ENCODE measurements at places on chromosomes 1 and 21. TPM values are rescaled to one million over a fixed set of nuclear protein-coding genes. Genes with fewer than 3 reads are reported as not detected.

NR5A2 gene
- total RNA-seq = 4.2 TPM

WNT4 gene
- total RNA-seq = 3.1 TPM

ZMYM4 gene
- total RNA-seq = 53.2 TPM

MNDA gene
- total RNA-seq = 4.7 TPM

LEMD1 gene
- total RNA-seq = not detected

TEX38 gene
- not detected for total RNA-seq

B3GALNT2 gene
- 48.5 TPM for total RNA-seq

CELF3 gene
- under 0.01 TPM for total RNA-seq

IARS2 gene
- total RNA-seq = 78.3 TPM

DYRK1A gene
- 104 TPM for total RNA-seq

RAB3GAP2 gene
- total RNA-seq = 23.0 TPM

SLC44A3 gene
- 2.6 TPM for total RNA-seq

CYP4A22 gene
- not detected for total RNA-seq

AADACL3 gene
- total RNA-seq = not detected

TMEM52 gene
- total RNA-seq = 21.9 TPM

PRRX1 gene
- total RNA-seq = 127 TPM

S100A2 gene
- total RNA-seq = not detected

XCL2 gene
- not detected for total RNA-seq

HSPA6 gene
- total RNA-seq = 0.52 TPM

TNFRSF18 gene
- 1.6 TPM for total RNA-seq

OR2G6 gene
- total RNA-seq = not detected

C1orf167 gene
- 6.8 TPM for total RNA-seq

CFHR5 gene
- total RNA-seq = not detected

CDK18 gene
- 3.7 TPM for total RNA-seq

PLA2G4A gene
- total RNA-seq = 5.2 TPM

CR1L gene
- total RNA-seq = 2.6 TPM

RCOR3 gene
- total RNA-seq = 38.6 TPM

OR10X1 gene
- not detected for total RNA-seq

TAF1A gene
- total RNA-seq = 11.0 TPM

CAMK2N1 gene
- total RNA-seq = 0.52 TPM

LRRC38 gene
- total RNA-seq = 10.4 TPM

FAAH gene
- total RNA-seq = 13.6 TPM

SDCCAG8 gene
- total RNA-seq = 71.5 TPM

NBPF20 gene
- 3.7 TPM for total RNA-seq

HSD11B1 gene
- not detected for total RNA-seq

AK5 gene
- total RNA-seq = 11.5 TPM

ELOVL1 gene
- 13.0 TPM for total RNA-seq

C1QA gene
- total RNA-seq = 50.6 TPM

CELA3B gene
- total RNA-seq = not detected

GBP6 gene
- total RNA-seq = not detected

MYOG gene
- 247 TPM for total RNA-seq

ATP6V1G3 gene
- not detected for total RNA-seq

SEMA4A gene
- 4.2 TPM for total RNA-seq

DDAH1 gene
- total RNA-seq = 12.0 TPM
